ENCODE measurements at places on chromosomes 4 and X. TPM values are rescaled to one million over a fixed set of nuclear protein-coding genes. Genes with fewer than 3 reads are reported as not detected.

GRCh38 chr4:6706173-6706572 is 3.5 kb downstream of the MRFAP1L1 start:
- no peak for DNase-seq
- no peak overlapping the region for H3K4me3 ChIP-seq
- H3K36me3 ChIP-seq: peaks cover 12% of the 10 kb centered on the region
- no peaks in the 10 kb centered on the region for H3K27me3 ChIP-seq
- H3K4me1 ChIP-seq: peaks cover 3% of the 10 kb centered on the region

The WNK3 gene
- 37.1 TPM for total RNA-seq

The COL4A5 gene
- total RNA-seq: 22.9 TPM

DNA sequence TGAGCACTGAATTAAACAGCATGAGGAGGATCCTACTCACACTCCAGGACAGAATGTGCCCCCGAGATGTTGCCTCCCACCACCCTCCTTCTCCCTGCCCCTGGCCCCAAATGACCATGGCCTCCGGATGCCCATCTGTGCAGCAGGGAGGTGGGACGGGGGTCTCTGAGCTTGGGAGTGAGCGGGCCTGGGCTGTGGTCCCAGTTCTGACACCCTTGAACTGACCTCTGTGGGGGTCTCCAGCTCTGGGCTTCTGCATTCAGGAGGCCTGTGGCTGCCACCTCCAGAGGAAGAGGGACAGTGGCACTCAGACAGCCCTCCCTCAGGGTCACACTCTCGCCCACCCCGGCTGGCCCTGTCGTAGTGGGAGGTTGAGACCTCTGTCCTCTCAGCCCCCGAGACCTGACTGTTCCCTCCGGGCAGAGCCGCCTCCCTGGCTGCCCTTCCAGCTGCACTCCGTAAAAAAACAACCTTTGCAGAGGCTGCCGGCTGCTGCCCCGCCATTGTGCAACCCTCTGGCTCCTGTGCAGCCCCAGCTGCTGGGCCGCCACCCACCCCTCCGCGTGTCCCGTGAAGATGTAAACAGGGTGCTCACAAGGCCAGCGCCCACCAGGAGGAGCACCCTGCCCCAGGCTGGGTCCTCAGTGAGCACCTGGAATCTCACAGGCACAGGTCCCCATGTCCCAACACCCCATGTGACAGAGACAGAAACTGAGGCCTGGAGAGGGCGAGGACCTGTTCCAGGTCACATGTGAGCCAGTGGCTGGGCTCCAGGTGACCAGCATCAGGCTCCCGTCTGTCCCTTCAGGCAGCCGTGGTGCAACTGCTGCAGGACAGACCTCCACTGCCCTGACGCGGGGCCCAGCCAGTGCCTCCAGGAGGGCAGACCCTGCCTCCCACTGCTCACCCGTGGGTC is 39.6 kb downstream of the HTRA3 start:
- H3K27ac ChIP-seq: no peak overlapping the region
- DNase-seq: no peak
- H3K27me3 ChIP-seq: no peaks in the 10 kb centered on the region
- H3K4me3 ChIP-seq: no peak overlapping the region
- no peaks in the 10 kb centered on the region for H3K36me3 ChIP-seq

- H3K4me3 ChIP-seq: no peak overlapping the region
- H3K27me3 ChIP-seq: no peaks in the 10 kb centered on the region
- H3K36me3 ChIP-seq: no peaks in the 10 kb centered on the region
- H3K27ac ChIP-seq: no peak overlapping the region
- no peaks in the 10 kb centered on the region for H3K4me1 ChIP-seq
- DNase-seq: no peak
Measured at GRCh38 chr4:73248821-73249220, 9.8 kb downstream of the ANKRD17 start.

- H3K27ac ChIP-seq: no peak overlapping the region
- no peak overlapping the region for H3K4me3 ChIP-seq
Measured at GRCh38 chr4:38921151-38921550, 53.5 kb downstream of the FAM114A1 start.

The CT47B1 gene
- not detected for total RNA-seq

The PTCHD1 gene
- 3.3 TPM for total RNA-seq

- H3K36me3 ChIP-seq: no peaks in the 10 kb centered on the region
- no peaks in the 10 kb centered on the region for H3K4me1 ChIP-seq
- no peaks in the 10 kb centered on the region for H3K27me3 ChIP-seq
- no peak overlapping the region for H3K4me3 ChIP-seq
- H3K27ac ChIP-seq: no peak overlapping the region
Measured at GRCh38 chr4:89316931-89317366, 9.3 kb upstream of the GPRIN3 start.

DNA sequence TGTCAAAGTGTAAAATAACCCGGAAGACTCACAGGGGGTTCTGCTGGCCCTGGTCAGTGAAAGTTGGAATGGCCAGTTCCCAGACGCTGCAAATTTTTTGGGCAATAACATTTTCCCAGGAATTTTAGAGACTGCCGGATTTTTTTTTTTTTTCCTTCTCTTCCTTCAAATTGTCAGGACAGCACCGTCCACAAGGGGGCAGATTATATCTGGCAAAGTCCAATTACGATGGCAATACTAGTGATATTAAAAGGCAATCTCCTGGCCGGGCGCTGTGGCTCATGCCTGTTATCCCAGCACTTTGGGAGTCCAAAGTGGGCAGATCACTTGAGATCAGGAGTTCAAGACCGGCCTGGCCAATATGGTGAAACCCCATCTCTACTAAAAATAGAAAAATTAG is 20.5 kb downstream of the SLC25A5 start:
- H3K27me3 ChIP-seq: no peaks in the 10 kb centered on the region
- H3K27ac ChIP-seq: no peak overlapping the region
- H3K4me1 ChIP-seq: no peaks in the 10 kb centered on the region
- DNase-seq: peak; percentile 56

DNA sequence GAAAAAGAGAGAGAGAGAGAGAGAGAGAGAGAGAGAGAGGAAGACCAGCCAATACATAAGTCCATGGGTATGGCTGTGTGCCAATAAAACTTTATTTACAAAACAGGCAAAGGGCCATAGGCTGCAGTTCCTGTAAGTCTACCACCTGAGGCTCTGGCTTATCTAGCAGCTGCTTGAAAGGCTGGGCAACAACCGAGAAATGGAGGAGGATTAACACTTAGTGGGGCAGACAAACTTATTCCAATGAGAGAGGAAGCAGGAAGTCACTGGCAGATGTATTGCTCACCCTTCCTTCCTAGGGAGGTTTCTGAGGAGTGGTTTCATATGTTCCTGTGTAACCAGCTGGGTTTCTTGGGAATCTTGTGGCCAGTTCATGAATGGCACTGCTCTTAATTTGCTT is 4.7 kb upstream of the GPR143 start:
- H3K27me3 ChIP-seq: no peaks in the 10 kb centered on the region
- H3K4me3 ChIP-seq: no peak overlapping the region
- no peak for DNase-seq
- H3K27ac ChIP-seq: no peak overlapping the region
- no peaks in the 10 kb centered on the region for H3K36me3 ChIP-seq
- no peaks in the 10 kb centered on the region for H3K4me1 ChIP-seq

The SYP gene
- total RNA-seq: 10.8 TPM

The GPR34 gene
- not detected for total RNA-seq

The C4orf36 gene
- 1.5 TPM for total RNA-seq

The ZNF732 gene
- total RNA-seq: 35.7 TPM

- no peaks in the 10 kb centered on the region for H3K27me3 ChIP-seq
- no peak overlapping the region for H3K27ac ChIP-seq
- DNase-seq: no peak
Measured at GRCh38 chrX:79400623-79401022, 33.5 kb upstream of the ITM2A start.

The GAGE12F gene
- not detected for total RNA-seq

DNA sequence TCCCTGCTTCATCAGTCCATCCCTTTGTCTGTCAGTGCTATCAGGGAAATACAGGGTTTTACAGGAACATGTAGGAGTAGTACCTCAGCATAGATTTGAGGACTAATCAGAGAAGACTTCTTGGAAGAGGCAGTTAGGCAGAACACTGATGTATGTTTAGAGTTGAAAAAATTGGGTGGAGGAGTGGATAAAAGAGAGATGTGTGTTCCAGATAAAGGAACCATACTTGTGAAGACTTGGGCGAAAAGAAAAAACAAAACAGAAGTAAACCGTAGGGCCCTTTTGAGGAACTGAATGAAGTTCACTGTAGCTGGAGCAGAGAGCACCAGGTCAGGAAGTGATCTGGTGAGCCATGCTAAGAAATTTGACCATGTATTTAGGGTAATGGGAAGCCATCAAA is 32.3 kb downstream of the AFF1 start:
- H3K36me3 ChIP-seq: no peaks in the 10 kb centered on the region
- peaks cover 19% of the 10 kb centered on the region for H3K4me1 ChIP-seq
- no peak overlapping the region for H3K27ac ChIP-seq
- H3K27me3 ChIP-seq: no peaks in the 10 kb centered on the region
- H3K4me3 ChIP-seq: no peak overlapping the region

- H3K27ac ChIP-seq: no peak overlapping the region
- H3K4me1 ChIP-seq: no peaks in the 10 kb centered on the region
- H3K4me3 ChIP-seq: no peak overlapping the region
- H3K36me3 ChIP-seq: peaks cover 38% of the 10 kb centered on the region
- no peak for DNase-seq
- no peaks in the 10 kb centered on the region for H3K27me3 ChIP-seq
Measured at GRCh38 chrX:131734621-131735020, 190.7 kb downstream of the OR13H1 start.

DNA sequence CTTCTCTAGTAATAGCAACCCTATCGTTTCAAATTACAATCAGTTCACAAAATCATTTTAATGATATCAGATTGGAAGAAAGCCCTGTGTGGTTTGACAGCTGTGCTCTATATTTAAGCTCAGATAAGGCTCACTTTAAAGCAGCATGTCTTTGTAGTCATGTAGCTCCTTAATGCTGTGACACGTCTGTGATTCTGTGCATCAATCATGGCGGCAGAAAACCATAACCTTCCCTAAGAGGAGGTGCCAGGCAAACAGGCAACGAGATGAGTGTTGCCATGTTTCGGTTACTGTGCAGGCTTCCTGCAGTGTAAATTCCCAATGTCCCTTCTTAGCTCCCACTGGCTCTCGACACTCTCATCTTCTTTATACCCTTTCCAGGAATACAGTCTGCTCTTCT is 212.7 kb downstream of the GRID2 start:
- no peak overlapping the region for H3K4me3 ChIP-seq
- H3K27me3 ChIP-seq: no peaks in the 10 kb centered on the region
- H3K27ac ChIP-seq: no peak overlapping the region

DNA sequence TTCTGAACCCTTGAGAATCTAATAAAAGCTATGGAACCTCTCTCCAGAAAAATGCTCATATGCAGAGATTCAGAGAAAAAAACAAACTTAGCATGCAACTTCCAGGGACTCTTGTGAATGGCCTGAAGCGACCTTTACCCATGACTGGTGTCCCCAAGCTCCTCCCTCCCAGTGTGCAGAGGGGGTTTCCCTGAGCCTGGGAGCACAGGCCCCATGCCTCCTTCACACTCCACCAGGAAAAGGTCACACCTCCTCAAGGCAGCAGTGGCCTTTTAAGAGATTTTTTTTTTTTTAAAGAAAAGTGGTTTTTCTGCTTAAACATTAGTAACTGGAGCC is 13.3 kb upstream of the UBA6 start:
- no peak for DNase-seq
- H3K4me1 ChIP-seq: peaks cover 5% of the 10 kb centered on the region
- no peaks in the 10 kb centered on the region for H3K36me3 ChIP-seq

Data from H1 (cell line).